C1 segment of cervical spinal cord (tissue), 14 donors: ENCODE measurements at places on chromosomes 12 and 14.
A peak's percentile ranks its signal among the peaks of the same experiment; 100 is the strongest.

DNA sequence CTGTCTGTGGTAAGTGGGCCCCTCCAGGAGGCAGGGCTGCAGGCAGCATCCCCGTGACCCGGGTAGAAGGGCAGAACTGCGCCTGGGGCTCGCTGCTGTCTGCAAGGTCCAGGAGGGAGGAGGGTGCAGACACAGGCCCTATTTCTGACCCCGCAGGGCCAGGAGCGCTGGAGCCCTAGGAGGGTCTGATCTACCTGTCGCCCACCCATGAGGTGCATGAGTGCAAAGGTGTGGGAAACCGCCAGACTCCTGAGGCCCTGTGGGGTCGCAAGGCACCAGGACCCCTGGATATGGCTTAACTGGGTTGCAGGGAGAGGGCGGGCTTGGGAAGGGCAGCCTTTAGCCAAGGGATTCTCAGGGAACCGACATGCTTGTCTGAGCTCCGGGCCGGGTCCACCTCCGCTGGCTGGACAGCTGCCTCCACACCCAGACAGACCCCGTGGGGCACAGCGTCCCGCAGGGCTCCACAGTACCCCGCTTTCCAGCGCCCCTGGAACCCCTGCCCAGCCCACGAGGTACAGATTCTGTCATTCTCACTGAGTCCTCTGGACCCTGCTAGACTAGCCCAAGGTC, 72.9 kb upstream of the TSPAN11 start:
- no peak for DNase-seq

DNA sequence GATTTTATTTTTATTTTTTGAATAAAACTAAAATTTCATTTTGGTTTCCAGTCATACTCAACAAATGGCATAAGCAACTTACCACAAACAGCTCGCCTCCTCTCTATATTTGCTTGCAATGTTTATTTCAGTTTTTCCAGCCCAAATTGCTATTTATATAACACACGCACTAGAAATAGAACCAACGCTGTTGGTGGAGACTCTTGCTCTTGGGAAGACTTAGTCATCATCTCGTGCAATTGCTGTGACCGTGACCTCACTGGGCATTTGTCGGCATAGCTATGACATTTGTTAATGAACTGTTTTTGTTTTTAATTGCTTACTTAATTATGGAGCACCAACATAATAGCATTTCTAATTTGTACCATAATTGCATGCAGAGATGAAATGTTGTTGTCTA, 153.1 kb upstream of the OTX2 start:
- DNase-seq: no peak

GRCh38 chr14:38217553-38217952, 9.8 kb downstream of the SSTR1 start:
- DNase-seq: no peak

- no peak for DNase-seq
These were observed 65.6 kb downstream of the SYNE2 start for GRCh38 chr14:63918411-63918810.

- DNase-seq: no peak
These were observed 55.8 kb downstream of the BEGAIN start for GRCh38 chr14:100531152-100532121.

DNA sequence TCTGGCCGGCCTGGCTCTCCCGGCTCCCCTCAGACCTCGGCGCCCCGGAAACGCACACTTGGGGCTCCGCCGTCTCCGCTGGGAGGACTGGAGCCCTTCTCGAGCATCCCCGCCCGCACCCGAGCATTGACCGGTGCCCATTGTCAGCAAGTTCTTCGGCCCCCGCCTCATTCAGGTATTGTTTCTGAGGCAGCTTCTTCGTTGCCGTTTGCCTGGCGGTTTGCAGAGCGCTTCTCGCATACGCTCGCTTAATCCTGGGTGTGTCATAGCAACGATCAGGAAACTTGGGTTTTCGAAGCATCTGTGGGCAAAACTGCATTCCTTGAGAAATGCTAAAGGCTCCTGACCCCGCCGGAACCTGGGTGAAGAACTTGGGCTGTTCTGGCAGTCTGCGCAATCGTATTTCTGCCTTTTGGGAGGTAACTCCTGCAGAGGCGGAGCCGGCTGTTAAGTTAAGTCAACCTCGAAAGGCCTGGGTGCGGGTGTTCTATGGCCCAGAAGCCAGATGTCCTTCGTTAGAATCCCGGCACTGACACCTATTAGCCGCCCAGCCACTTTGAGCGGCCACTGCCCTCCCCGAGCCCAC, 518 bp downstream of the GSKIP start:
- peak; percentile 38 for DNase-seq

- peak; percentile 14 for DNase-seq
These were observed 11.8 kb downstream of the COPS7A start for GRCh38 chr12:6735448-6736191.

DNA sequence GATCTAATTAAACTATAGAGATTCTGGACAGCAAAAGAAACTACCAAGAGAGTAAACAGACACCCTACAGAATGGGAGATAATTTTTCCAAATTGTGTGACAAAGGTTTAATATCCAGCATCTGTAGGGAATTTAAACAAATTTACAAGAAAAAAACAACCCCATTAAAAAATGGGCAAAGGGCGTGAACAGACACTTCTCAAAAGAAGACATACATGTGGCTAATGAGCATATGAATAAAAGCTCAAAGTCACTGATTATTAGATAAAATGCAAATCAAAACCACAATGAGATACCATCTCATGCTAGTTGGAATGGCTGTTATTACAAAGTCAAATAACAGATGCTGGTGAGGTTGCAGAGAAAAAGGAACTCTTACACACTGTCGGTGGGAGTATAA, 293.9 kb downstream of the FBXL14 start:
- DNase-seq: no peak

- no peak for DNase-seq
These were observed 30.3 kb downstream of the BCAT1 start for GRCh38 chr12:24918596-24918995.

DNA sequence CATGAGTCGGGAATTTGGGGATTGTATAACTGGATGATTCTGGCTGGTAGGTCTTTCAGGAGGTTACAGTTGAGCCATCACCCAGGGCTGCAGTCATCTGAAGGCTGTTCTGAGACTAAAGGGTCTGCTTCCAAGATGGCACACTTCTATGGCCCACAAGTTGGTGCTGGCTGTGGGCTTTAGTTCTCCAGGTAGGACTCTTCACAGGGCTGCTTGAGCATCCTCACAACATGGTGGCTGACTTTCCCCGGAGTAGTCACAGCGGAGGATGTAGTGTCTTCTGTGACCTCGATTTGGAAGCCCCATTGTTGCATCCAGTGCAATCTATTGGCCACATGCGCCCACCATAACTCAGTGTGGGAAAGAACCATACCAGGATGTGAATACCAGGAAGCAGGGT, 14.4 kb downstream of the PHETA1 start:
- DNase-seq: no peak

DNA sequence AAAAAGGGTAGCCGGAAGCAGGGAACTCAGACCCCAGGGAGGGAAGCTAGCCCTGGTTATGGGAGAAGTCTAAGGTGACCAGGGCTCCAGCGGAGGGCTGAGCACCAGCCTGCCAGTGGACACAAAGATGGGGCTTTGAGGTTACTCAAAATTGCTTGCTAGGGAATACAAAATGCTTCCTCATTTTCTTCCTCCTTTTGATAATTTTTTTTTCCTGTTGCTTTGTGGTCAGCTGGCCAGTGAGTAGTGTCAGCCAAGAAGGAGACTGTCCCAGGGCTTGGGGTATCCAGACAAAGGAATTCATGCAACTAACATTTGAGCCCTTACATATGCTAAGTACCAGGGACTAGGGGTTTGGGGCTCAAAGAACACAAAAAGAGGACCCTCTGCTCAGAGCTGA, 206.2 kb downstream of the PPM1H start:
- DNase-seq: no peak

GRCh38 chr12:127635838-127636237, 631.1 kb upstream of the TMEM132C start:
- DNase-seq: no peak
